Esophagus mucosa (tissue), 1 donor: ENCODE measurements at places on chromosomes 1 and 21.
A peak's percentile ranks its signal among the peaks of the same experiment; 100 is the strongest.

GRCh38 chr1:226784081-226785049 is 45.3 kb upstream of the ITPKB start:
- peak; percentile 90 for ATAC-seq

DNA sequence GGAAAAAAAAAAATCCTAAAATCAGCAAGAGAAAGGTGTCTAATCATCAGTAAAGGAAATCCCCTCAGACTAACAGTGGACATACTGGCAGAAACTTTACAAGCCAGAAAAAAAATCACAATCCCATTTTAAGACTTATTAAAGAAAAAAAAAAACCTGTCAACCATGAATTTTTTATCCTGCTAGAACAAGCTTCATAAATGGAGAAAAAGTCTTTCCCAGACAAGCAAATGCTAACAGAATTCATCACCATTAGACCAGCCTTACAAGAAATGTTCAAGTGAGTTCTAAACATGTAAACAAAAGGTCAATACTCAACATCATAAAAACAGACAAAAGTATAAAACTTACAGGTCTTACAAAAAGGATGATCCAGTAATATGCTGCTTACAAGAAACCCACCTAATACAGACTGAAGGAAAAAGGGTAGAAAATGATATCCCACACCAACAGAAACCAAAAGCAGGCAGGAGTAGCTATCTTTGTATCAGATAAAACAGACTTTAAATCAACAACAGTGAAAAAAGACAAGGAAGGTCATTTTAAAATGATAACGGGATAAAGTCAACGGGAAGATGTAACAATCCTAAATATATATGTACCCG is 129.6 kb downstream of the EVI5 start:
- ATAC-seq: no peak

DNA sequence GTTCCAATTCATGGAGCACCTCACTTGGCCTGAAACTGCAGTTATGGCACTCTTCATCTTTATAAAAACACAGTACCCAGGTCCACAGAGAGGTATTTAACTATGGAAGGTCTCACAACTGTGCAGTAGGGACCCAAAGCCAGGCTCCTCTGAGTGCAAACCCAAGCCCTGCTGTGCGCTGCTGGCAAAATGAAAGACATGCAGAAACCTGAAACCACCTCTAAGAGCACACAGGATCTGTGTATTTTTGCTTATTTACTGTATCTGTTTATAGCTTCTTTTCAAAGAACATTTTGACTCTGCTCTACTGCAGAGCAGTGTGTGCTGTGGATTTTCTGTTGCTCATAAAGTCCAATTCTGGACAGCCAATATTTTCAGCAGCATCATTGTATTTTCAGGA is 166.6 kb downstream of the DSCAM start:
- no peak for ATAC-seq

DNA sequence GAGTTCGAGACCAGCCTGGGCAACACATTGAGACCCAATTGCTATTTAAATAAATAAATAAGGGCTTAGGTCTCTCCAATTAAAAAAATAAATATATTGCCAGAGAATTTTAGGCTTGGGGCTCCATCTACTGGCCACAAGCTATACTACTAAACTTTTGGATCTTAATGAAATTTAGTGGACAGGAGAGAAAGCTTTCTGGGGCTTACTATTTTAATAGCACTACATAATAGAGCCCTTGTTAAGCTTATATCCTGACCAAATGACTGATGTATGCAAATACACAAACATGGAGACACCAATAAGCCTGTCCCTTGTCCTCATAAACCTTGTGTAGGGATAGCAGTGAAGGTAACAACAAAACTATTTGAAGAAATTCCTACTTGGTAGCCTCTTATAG is 18.4 kb downstream of the CCT3 start:
- ATAC-seq: peak; percentile 29

GRCh38 chr1:233121947-233122559 is 171.6 kb downstream of the NTPCR start:
- ATAC-seq: no peak

DNA sequence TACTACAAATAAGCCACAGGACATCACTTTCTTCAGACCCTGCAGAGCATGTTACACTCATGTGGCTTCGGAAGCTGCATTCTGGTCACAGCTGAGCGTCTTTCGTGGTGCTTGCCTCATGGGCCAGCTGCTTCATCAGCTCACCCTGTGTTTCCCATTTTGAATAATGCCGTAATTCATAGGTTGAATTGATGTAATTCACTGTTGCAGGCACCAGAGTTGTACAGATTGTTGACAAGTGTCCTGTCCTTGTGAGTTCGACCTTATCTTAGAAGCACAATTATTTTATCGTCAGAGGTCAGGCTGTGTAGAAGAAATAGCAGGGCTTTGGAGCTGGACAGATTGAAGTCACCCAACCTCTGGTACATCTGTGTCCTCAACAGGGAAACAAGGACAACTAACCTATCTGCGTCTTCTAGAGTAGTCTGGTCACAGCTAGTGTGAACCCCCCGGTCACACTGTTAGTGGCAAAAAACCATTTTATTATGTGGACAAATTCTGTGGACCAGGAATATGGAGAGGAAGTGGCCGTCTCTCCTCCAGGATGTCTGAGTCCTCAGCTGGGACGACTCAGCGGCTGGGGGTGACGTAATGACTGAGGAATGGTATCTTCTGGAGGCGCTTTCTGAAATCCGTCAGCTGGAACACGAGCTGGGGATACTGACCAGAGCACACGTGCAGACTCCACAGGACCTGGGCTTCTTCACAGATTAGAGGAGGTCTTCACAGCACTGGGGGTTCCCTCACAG is 17.8 kb downstream of the PKNOX1 start:
- no peak for ATAC-seq

GRCh38 chr1:185281245-185281644 is 35.8 kb downstream of the IVNS1ABP start:
- no peak for ATAC-seq

DNA sequence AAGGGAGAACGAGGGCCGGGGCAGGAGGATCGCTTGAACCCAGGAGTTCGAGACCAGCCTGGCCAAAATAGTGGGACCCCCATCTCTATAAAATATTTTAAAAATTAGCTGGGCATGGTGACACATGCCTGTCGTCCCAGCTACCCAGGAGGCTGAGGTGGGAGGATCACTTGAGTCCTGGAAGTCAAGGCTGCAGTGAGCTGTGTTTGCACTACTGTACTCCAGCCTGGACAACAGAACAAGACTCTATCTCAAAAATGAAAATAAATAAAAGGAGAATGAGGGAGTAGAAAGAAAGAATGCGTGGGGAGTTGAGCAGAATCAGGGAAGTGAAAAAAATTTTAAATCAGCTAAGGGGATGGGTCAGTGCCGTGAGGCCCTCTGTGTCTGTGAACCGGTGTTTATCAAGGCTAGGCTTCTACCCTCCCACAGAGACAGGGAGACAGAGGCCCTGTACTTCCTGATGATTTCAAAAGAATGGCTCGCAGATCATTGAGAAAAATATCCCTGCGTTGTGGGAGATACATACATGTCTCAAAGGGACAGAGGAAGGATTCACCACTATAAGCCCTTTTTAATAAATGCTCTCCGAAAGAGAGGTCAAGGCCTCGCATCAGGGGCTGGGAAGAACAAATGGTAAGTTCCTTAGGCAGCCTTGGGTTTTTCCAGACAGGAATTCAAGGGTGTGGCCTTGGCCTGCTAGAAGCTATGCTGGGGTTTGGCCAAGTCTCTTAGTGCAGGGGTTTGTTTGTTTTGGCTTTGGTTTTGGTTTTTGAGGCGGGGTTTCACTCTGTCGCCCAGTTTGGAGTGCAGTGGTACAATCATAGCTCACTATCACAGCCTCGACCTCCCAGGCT is 20.7 kb downstream of the IL10RB start:
- ATAC-seq: peak; percentile 8

- no peak for ATAC-seq
These were observed 10.4 kb downstream of the IFI6 start for GRCh38 chr1:27661412-27662075.

DNA sequence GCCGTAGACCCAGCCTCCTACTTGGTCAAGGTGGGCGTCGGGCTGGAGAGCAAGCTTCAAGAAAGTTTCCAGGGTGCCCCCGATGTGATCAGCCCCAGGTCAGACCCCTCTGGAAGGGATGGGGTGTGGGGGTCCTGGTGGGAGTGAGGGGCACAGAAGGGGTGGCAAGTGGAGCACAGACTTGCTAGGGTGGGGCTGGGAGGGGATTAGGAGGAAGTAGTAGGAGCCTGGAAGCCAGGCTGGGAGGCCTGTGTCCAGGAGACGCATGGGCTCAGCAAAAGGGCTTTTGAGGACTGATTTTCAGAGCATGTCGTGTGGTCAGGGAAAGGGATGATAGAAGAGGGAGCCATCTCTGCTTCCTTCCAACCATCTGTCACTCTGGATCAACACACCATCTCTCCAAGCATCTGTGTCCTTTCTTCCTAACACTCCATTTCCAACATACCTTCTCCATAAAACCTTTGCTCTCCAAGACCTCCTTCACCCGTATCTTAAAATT is 8.5 kb downstream of the TRIM46 start:
- ATAC-seq: no peak

GRCh38 chr1:19621274-19621950 is 22.7 kb upstream of the NBL1 start:
- no peak for ATAC-seq

GRCh38 chr1:11913291-11913690 is 12.9 kb downstream of the KIAA2013 start:
- no peak for ATAC-seq
